ENCODE measurements at places on chromosomes 11 and 22.
A peak's percentile ranks its signal among the peaks of the same experiment; 100 is the strongest.

DNA sequence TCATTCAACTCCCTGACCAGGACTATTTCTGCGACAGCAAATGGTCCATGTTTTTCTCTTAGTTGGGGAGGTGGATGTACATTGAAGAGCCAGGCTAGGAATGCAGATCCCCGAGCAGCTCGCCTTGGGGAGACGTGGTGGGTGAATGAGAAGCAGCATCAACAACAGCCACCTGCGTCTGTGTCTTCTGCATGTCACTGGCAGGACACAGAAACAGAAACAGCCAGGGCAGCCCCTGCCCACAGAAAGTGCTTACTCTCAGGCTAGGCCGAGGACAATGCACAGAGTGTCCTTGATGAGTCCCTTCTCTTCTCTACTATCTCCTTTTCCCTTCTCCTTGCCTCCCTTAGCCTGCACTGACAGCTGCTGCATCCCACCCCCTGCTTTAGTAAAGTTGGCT is 541.9 kb upstream of the CADM1 start:
- DNase-seq: no peak

- DNase-seq: no peak
Measured at GRCh38 chr11:120702656-120703055, 191.1 kb downstream of the GRIK4 start.

DNA sequence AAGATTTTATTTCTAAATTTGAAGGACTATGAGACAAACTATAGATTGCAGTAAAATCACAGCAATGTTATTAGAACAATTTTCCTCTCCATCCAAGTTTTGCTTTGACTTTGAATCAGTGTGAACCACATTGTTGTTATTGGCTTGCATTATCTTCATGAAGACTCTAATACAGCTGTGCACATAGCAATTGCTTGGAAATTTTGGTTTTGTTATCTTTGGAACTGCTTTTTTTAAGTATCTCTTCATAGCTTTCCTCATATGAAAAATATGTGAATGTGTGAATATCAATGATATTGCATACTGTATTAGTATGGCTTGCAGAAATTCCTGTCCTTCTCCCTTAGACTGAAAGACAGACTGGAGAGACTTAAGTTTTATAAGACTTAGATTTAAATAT is 666.6 kb downstream of the LUZP2 start:
- DNase-seq: no peak

DNA sequence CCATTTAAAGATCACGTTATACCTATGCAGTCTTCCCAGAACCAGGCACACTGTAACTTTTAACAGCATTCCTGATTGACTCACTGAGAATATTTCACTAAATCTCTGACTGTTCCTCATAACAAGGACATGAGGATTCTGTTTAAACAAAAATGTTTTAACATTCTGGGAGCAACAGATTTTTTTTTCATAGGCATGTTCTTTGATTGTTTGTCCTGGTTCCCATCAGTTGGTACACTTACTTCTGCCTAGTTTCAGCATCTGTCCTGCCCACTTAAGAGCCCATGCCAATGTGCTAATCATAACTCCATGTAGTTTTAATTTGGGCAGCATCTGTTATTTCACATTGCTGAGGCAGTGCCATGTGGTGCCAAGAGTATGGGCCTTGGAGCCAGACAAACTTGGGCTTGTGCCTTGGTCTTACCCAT is 138.5 kb upstream of the CTSC start:
- DNase-seq: no peak

DNA sequence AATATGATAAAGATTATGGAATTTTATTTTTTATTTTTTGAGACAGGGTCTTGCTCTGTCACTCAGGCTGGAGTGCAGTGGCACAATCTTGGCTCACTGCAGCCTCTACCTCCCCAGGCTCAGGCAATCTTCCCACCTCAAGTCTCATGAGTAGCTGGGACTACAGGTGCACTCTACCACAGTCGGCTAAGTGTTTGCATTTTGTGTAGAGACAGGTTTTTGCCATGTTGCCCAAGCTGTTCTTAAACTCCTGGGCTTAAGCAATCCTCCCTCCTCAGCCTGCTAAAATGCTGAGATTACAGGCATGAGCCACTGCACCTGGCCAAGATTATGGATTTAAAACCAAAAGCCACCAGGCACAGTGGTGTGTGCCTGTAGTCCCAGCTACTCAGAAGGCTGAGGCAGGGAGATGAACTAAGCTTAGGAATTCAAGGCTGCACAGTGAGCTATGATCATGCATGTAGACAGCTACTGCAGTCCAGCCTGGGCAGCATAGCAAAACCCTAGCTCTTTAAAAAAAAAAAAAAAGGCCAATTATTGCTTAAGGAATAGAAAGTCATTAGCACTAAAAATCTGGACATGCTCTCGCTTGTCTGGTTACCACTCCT is 20.2 kb upstream of the CCND1 start:
- DNase-seq: no peak

DNA sequence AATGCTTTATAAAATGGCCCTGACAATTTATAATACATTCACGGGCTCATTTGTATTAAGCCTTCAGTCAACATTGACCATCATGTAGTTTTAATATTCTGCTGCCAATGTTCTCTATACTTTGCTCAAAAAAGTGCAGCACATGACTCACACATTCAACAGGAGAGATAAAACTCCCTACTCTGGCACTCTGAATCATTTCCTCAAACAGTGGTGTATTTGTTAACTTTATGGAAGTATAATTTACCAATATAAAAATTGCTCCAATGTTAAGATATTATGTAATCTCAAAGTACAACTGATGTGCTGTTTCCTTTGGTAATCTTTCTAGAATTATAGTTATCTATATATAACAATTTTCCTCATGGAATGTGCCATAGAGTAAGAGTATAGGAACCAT is 39.9 kb downstream of the MAML2 start:
- DNase-seq: no peak

- no peak for DNase-seq
Measured at GRCh38 chr11:116558504-116559211, 214.1 kb downstream of the BUD13 start.

DNA sequence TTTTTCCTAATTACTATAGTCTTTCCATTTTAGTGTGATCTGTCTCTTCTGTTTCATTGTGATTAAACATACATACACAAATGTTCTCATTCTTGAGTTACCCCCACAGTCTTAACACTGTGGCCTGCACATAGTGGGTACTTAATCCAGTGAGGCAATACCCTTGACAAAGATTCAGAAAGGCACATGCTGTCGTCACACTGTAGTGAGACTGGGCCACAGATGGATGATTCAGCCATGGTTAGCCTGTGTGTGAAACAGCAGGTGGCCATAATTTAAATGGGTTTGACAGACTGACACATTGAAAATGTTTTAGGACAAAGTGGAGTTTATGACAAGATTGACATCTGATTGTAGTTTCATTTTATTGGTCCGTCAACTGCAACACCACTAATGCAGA is 313.1 kb downstream of the C11orf87 start:
- no peak for DNase-seq

GRCh38 chr11:9719566-9720289 is 55.9 kb downstream of the SWAP70 start:
- no peak for DNase-seq

DNA sequence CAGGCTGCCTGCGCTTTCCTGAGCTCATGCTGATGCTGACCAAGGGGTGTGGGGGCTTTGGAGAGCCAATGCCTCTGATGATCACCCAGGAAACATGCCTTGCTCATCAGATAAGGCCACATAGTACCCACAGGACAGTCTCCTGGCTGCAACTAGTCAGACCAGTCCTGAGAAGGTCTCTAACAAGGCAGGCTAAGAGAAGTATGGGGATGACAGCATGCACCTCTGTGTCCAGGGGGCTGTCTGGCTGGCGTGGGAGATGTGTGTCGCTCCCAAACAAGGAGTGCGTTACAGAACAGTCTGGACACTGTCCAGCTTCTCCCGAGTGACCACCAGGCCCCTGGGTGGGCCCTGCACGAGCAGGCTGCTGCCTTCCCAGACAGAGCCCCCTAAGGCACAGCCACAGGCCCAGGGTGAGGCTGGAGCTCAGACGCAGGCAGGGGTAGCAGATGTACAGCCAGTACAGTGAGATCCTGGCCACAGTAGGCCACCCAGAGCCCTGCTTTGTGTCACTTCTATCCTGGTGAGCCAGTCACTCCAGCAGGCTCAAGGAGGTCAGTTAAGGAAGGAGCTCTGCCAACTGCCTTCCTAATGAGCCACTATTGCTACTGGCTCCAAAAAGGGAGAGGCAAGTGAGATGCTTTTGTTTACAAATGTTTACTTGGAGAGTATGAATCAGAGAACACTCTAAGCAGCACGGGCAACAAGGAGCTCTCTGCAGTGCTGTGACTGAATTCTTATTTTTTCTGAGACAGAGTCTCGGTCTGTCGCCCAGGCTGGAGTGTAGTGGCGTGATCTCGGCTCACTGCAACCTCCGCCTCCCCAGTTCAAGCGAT is 66.0 kb upstream of the CLTCL1 start:
- no peak for DNase-seq

GRCh38 chr22:23750714-23751440 is at the start of gene ZNF70:
Gene ZNF70 (minus strand): TSS chr22:23751112. CDS start chr22:23745140, 5,972 bp downstream.
- peak; percentile 70 for DNase-seq

DNA sequence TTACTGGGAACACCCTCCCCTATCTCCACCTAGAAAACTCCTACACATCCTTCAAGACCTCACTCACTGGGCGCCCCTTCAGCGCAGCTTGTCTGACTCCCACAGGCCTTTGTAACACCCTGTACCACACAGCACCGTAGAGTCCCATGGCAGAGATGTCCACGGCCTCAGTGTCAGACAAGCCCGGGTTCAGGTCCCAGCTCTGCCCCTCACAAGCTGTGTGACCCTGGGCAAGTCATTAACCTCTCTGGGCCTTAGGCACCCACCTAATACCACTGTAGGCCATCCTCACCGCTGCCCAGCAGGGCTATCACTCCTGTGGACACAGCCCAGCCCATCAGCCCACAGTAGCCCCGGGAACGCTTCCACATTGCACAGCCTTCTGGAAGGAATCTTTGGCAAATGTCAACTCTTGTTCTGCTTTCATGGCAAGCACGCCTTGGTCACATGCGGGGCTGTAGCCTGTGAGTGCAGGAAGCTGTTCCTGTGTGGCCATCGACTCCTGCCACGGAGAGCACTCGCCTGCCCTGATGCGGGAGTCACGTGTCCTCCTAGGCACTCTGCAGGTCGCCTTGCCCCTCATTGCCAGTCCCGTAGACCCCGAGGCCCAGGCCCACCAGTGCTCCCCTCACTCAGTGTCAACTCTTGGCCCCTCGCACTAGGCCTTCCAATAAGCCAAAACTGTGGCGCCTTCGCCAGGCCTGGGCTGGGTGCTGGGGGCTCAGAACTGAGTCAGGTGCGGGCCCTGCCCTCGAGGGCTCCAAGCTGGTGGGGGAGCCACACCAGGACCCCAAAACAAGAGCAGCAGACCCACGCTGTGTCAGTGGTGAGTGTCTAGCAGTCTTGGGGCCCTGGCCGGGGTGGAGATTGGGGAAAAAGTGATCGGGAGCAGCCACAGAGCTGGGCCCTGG is 32.9 kb upstream of the RFPL3 start:
- DNase-seq: no peak

- peak; percentile 68 for DNase-seq
Measured at GRCh38 chr11:45110562-45110961, 35.9 kb upstream of the PRDM11 start.

- no peak for DNase-seq
Measured at GRCh38 chr11:43992183-43992582, 49.7 kb downstream of the C11orf96 start.

DNA sequence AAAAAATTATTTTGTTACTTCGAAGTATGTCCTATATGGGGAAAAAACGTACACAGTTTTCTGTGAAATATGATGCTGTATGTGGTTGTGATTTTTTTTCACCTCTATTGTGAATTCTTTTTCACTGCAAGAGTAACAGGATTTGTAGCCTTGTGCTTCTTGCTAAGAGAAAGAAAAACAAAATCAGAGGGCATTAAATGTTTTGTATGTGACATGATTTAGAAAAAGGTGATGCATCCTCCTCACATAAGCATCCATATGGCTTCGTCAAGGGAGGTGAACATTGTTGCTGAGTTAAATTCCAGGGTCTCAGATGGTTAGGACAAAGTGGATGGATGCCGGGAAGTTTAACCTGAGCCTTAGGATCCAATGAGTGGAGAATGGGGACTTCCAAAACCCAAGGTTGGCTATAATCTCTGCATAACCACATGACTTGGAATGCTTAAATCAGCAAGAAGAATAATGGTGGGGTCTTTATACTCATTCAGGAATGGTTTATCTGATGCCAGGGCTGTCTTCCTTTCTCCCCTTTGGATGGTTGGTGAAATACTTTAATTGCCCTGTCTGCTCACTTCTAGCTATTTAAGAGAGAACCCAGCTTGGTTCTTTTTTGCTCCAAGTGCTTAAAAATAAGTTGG is 38.3 kb downstream of the EHF start:
- no peak for DNase-seq

- DNase-seq: no peak
Measured at GRCh38 chr11:115606498-115607220, 102.4 kb upstream of the CADM1 start.

- DNase-seq: no peak
Measured at GRCh38 chr11:18071098-18071705, 25.1 kb upstream of the TPH1 start.

GRCh38 chr22:39514373-39514973 is 5.9 kb upstream of the ATF4 start:
- DNase-seq: no peak

DNA sequence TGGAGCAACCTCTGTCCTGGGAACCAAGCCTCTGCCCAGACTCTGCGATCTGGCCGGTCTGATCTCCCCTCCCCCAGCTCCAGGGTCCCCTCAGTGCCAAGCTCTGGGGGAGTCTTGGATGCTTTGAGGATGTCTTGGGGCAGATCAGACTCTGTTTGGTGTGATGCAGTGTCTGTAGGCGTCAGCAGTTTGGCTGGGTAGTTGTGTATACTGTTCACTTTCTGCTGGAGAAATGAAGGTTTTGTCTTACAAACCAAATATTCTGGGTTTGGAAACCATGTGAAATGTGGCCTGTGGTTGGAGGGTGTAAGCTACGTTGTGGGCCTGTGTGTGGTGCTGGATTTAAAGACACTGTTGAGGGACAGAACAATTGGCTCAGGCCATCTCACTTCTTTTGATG is 4.6 kb downstream of the INSC start:
- no peak for DNase-seq

GRCh38 chr11:6598555-6598954 is 4.9 kb downstream of the RRP8 start:
- DNase-seq: no peak

- no peak for DNase-seq
Measured at GRCh38 chr11:45041596-45041995, 90.9 kb upstream of the TP53I11 start.

- DNase-seq: no peak
Measured at GRCh38 chr11:33291004-33291777, 34.0 kb downstream of the HIPK3 start.

GRCh38 chr11:47104261-47104950 is 72.3 kb downstream of the ARFGAP2 start:
- DNase-seq: no peak

DNA sequence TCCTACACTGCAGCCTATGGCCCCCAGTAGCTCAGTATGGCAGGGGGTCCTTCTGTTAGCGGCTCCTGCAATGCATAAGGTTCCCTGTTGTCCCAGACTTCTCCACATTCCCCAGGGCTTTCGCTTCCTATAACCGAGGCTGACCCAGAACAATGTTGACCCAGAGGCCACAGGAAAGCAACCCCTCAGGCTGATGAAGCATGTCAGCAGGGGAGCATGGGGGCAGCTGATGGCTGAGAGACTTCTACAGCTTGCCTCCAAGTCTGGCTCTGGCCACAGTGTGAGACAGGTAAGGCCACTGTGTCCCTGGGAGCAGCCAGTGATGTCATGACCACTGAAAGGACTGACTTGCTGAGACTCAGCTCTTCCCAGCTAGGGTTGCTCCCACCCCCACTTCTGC is 12.5 kb upstream of the PPFIBP2 start:
- no peak for DNase-seq
